Iris pigment epithelial cell (primary cell): ENCODE measurements at places on chromosomes 5 and 9.

- DNase-seq, result no peak
Measured at GRCh38 chr9:134040781-134041648, 15.7 kb downstream of the BRD3OS start.

GRCh38 chr5:149757956-149758355 is 27.8 kb downstream of the PPARGC1B start:
- DNase-seq, result no peak

DNA sequence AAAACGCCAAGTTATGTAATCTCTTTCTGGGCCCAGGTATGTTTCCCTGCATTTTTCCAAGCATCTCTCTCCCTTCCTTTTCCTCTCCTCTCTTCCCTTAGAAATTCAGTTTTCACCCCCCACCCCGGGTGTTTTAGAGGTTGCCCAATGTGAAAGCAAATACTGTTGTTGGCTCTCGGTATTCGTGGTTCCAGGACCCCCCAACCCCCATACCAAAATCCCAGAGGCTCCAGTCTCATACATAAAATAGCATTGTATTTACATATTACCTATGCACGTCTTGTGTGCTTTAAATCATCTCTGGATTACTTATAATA is 48.8 kb downstream of the ACER2 start:
- no peak for DNase-seq

DNA sequence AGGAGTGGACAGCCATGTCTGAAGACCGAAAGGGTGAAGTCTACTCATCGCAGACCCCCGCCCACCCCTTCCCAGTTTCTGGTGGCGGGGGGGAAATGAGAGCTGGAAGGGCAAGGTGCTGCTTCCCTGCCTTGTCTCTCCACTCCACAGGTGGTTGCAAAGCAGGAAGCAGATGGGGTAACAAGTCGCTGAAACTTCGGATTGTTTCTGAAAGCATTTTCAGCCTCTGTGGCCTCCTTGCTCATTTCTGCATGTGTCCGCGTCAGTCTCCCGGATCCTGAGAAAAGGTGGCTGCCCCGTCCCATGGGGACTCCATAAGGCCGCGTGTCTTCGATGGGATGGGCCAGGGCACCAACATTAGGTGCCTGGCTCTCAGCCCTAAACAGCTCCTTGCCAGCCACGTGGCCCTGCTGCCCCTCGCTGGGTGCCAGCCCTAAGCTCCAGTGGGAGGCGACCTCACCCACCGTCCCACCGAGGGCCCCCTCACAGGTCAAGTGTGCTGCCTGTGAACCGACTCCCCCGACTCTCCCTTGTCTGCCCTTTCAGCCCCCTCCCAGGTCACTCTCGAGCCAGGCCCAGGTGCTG is 971 bp downstream of the PHYKPL start:
- no peak for DNase-seq
